ENCODE measurements at places on chromosomes 6 and 20.

GRCh38 chr6:118319894-118320649 is 228.0 kb upstream of the PLN start:
- DNase-seq = no peak

GRCh38 chr20:10649797-10650160 is 24.0 kb downstream of the JAG1 start:
- no peak for DNase-seq

DNA sequence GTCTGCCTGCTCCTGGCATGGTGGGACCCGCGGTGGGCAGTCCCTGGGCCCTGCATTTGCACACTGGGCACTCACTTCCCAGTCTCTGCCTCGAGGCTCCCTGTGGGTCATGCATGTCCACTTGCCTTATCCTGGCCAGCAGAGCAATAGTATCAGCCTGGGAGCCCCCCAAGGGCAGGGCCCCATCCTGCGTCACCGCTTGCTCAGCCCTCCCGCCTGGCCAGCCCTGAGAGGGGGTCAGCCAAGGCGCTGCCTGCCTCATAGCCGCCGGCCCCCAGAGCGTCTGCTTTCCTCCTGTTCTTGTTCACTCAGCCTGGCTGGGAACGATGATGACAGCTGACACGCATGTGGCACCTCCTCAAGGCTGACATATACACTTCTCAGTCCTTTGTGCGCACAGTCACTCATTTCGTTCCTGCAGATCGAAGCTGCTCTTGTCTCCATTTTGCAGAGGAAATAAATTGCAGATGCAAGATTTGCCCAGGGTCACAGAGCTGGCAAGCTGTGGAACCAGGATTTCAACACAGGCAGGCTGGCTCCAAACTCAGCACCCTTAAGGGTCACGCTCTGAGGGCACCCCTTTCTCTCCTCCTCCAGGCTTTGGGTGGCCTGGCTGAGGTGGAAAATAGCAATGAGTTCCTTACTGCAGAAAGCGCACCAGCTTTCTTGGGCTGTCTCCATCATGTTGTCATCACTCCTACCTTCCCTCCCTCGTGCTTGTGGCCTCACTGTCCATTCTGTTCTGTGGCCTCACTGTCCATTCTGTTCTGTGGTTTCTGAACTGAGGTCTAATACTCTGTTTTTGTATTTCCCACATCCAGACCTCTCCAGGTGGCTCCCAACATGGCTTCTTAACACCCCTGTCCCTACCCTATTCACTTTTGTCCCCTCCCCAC is 17.2 kb downstream of the KCNK17 start:
- DNase-seq = no peak

- no peak for DNase-seq
These were observed 171.3 kb downstream of the TMEM242 start for GRCh38 chr6:157151989-157152388.

GRCh38 chr6:132400555-132400882 is 756 bp downstream of the MOXD1 start:
- no peak for DNase-seq

DNA sequence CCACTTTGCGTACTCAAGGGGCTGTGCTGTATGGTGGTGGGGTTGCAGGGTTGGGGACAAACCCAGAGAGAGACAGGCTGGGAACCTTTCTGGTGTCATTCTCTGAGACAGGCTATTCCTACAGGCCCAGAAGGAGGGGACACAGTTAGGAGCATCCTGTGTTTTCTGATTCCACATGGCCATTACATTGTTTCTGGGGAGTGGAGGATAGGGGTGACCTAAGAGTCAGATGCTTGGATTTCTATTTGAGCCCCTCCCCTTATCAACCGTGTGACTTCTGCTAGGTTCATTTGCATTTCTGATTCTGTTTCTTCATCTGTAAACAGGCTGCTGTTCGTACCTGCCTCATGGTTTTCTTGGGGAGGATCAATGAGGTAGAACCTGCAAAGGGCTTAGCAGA is 29.4 kb upstream of the EPB41L1 start:
- no peak for DNase-seq

GRCh38 chr6:168390749-168391420 is 50.1 kb upstream of the SMOC2 start:
- DNase-seq = no peak

DNA sequence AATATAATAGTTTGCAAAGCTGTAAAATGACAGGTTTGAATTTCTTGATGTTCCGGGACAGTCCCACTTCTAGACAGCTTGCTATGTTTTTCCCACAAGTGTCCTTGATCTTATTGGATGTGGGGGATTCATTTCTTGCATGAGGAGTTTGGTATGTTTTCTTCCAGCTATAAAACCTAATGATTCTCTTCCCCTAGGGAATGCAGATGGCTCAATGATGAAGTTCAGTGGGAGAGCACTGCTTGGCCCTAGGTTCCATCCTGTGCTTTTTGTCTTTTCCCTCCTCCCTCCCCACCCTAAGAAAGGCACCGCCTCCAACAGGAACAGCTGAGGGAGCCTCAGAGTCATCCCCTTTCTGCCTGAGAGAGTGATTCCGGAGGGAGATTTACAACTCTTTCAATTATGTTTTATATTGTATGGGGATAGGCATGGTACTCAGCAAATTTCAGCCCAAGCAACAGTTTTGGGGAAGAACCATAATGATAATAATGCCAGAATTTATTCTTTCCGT is 149.2 kb downstream of the PHACTR1 start:
- DNase-seq = no peak

DNA sequence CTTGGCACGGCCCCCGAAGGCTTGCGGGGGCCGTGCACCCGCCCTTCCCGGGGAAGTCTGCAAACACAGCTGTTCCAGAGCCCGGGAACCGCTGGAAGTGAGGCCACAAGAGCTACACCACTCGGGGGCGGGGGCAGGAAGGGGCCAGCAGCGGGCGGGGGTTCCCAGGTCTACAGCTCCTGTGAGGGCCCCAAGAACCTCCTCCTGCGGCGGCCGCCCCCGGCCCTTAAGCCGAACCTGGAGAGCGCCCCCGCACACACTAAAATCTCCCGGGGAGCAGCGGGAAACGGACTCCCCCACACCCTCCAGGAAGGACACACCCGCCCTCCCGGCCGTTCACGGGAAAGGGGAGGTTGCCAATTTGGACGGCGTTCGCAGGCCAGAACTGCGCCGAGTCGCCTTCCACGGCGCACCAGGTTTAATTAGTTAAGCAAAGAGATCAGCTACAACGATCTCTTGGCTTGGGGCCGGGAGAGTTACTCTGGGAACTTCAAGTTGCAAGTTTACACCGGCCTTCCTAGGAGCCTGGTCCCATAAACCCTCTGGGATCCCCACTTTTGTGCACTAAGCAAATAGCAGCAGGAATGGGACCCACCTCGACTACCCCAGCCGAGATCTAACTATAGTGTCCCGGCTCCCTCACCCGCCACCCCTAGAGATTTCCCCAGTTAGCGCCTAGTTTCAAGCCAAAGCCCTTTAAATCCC is 1.7 kb downstream of the JAG1 start:
- DNase-seq = no peak

- no peak for DNase-seq
These were observed 202.1 kb upstream of the HEY2 start for GRCh38 chr6:125547381-125547780.

DNA sequence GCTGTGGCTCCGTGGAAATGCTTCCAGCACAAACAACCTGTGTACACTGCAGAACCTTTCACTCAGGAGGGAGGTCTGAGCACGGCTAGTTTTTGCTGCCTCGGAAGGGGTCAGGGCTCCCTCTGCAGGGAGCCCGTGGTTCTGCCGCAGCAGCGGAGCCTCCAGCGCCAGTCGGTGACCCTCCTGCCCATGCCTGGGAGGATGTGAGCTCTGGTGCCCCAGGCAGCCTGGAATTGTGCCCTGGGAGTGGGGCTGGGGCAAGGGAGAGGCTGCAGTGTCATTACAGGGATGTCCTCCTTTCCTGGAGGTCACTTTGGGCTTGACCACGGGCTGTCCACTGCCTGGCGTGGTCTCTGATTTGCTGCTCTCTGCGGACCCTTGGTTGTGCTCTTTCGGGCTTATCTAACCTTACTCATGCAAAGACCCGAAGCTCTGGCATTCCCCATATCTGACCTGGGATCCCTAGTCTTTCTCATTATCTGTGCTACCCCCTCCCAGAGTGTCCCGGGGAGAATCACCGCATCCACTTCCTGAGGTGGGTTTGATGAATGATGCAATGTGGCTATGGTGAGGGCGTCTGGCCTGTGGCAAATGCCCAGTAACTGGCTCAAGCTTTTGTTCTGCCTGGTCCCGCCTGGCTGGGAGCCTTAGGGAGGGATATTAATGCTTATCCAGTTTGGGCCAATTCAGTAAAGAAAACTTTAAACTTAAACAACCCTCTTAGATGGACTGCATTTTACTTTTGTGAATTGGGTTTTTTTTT is 59.6 kb upstream of the TAGAP start:
- peak; percentile 35 for DNase-seq

DNA sequence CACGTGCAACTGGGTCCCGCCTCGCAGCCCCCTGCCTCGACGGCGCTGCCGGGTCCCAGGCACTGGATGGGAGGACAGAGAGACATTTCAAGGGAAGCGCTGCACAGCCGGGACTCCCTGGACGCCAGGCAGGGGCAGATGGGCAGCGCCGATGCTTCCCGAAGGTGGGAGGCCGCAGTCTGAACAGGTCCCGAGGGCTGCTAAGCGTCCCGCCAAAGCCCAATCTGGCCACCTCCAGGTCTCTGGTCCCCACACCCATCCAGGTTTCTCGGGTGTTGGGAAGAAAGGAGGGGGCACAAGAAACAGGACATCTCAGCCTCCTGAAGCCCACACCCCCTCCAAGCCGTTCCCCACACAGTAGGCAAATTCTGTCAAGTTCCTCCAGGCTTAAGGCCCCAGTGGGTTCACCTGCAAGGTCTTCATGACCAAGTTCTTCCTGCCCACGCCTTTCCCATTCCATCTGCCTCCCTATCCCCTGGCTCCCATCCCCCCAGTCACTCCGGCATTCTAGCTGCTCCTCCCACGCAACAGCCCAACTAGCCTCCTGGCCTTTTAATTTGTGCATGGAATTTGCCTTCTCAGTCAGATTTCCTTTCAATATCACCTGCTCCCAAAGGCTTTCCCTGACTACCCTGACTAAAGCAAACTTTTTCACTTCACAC is 5.4 kb upstream of the CPXM1 start:
- DNase-seq = peak; percentile 72

- no peak for DNase-seq
These were observed 122.6 kb downstream of the BTBD3 start for GRCh38 chr20:12040261-12040660.
